Mesangial cell (primary cell): ENCODE measurements at places on chromosomes 12 and 14. TPM values are rescaled to one million over a fixed set of nuclear protein-coding genes. Genes with fewer than 3 reads are reported as not detected.

The EEA1 gene
- total RNA-seq, result 7.7 and 8.6 TPM in 2 replicates

The TOMM20L gene
- total RNA-seq, result not detected in 2 replicates

The C1QL4 gene
- total RNA-seq, result 0.13 and 0.16 TPM in 2 replicates

The TM7SF3 gene
- 63.4 and 75.9 TPM in 2 replicates for total RNA-seq

The SLC35E3 gene
- total RNA-seq, result 1.8 and 3.7 TPM in 2 replicates

The GPRC5A gene
- total RNA-seq, result 36.7 and 53.4 TPM in 2 replicates

The SOAT2 gene
- total RNA-seq, result not detected in 2 replicates

The USP44 gene
- 0.16 and 1.0 TPM in 2 replicates for total RNA-seq

The SIX1 gene
- total RNA-seq, result 8.9 and 11.7 TPM in 2 replicates

The LRTM2 gene
- total RNA-seq, result not detected in 2 replicates

The PZP gene
- total RNA-seq, result not detected in 2 replicates
